ENCODE measurements at places on chromosomes 12 and 14.

DNA sequence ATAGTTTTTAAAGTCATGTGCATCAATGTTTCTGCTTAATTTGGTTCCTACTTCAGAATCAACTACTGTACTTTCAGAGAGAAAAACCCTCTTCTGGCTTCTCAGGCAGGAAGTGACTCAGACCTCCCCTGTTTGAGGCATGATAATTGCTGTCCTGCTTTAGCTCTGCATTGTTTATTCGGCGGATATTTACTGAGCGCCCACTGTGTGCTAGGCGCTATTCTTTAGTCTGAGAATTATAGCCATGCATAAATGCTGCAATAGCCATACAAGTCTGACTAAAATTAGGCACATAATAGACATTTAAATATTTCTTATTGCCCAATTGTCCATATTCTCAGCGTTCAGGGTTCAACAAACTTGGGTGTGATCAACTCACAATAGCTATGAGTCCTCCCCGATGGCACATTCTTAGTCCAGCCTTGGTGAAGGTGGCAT, 6.1 kb upstream of the AMIGO2 start:
- DNase-seq = peak; percentile 69
- H3K36me3 ChIP-seq = no peaks in the 10 kb centered on the region
- H3K27me3 ChIP-seq = no peaks in the 10 kb centered on the region
- peaks cover 76% of the 10 kb centered on the region for H3K4me1 ChIP-seq

DNA sequence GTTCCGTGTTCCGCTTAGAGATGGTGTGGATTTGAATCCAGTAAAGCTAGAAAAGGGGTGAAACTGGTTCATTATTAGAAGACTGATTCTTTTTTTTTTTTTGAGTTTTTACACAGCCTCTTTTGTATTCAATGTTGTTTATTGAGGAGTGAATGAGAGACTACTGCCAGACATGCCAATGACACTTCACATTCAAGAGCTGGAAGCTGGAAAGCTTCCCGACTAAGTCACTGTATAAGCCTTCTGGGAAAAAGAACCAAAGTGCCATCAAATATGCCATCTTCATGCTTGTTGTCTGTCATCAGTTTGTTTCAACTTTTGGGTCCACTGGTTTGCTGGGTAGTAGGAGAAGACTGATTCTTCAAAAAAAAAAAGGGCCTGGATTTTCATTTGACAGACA, 164.8 kb downstream of the ATP23 start:
- DNase-seq = no peak
- no peak overlapping the region for H3K4me3 ChIP-seq
- no peaks in the 10 kb centered on the region for H3K4me1 ChIP-seq

GRCh38 chr14:103078860-103079587, 5.0 kb upstream of the LBHD2 start:
- no peak for DNase-seq
- H3K36me3 ChIP-seq = no peaks in the 10 kb centered on the region
- H3K27ac ChIP-seq = no peak overlapping the region

DNA sequence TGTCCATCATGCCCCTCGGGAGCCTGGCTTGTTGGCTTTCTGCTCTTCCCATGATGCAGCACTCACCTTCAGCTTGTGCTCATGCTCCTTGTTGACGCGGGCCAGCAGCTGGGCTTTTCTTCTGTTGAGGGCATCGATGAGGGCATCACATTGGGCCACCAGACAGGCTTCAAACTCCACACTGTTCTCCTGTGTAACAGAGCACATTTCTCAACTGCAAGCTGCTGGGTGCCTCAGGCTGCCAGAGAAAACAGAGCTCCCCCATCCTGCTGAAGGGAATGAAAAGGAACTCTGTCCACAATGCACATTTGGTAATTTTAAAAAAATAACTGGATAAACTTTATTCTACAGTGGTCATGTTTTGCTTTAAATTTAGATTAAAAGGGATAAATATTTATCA, 72.1 kb downstream of the TRIM9 start:
- H3K27ac ChIP-seq = no peak overlapping the region
- no peak overlapping the region for H3K4me3 ChIP-seq
- no peaks in the 10 kb centered on the region for H3K27me3 ChIP-seq
- peaks cover 12% of the 10 kb centered on the region for H3K4me1 ChIP-seq
- no peaks in the 10 kb centered on the region for H3K36me3 ChIP-seq

DNA sequence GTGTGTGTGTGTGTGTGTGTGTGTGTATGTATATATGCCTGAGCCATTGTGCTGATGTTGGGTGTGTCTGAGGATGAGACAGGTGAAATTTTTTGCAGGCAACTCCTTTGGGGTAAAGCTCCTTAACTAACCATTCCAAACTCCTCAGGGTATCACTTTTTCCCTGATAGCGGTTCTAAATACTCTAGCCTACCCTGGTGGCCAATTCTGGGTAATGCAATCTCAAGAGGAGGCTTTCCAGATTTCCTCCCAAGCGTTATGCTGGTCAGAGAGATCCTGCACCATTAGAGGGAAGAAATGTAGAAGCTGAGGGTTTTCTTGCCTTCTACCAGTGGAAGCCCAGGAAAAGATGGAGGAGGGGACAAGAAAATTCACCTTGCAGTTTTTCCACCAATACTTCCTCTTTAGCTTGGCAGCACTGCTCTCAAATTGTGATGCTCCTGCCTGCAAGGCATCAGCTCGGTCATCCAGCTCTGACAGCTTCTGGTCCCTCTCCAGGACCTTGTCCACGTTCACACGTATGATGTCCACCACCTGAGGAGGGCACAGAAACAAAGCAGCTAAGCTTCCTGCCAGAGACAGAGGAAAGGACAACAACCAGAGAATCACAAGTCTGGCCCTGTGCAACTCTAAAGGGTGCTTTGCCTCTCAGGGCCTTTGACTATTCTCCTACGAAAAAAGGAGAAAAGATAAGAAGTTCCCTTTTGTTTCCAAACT, 4.9 kb downstream of the VAMP1 start:
- H3K36me3 ChIP-seq = peaks cover 15% of the 10 kb centered on the region
- H3K27ac ChIP-seq = no peak overlapping the region
- H3K4me3 ChIP-seq = no peak overlapping the region

- no peaks in the 10 kb centered on the region for H3K36me3 ChIP-seq
- no peaks in the 10 kb centered on the region for H3K4me1 ChIP-seq
- H3K27me3 ChIP-seq = peaks cover 8% of the 10 kb centered on the region
- H3K4me3 ChIP-seq = no peak overlapping the region
- H3K27ac ChIP-seq = no peak overlapping the region
- DNase-seq = no peak
Measured at GRCh38 chr14:101501341-101501740, 60.0 kb upstream of the DIO3 start.

- H3K4me3 ChIP-seq = no peak overlapping the region
- H3K4me1 ChIP-seq = peaks cover 61% of the 10 kb centered on the region
- peak; percentile 85 for DNase-seq
- peak overlapping the region; percentile 78 for H3K27ac ChIP-seq
- H3K27me3 ChIP-seq = no peaks in the 10 kb centered on the region
- H3K36me3 ChIP-seq = no peaks in the 10 kb centered on the region
Measured at GRCh38 chr12:68267892-68268396, 14.5 kb upstream of the IL22 start.

DNA sequence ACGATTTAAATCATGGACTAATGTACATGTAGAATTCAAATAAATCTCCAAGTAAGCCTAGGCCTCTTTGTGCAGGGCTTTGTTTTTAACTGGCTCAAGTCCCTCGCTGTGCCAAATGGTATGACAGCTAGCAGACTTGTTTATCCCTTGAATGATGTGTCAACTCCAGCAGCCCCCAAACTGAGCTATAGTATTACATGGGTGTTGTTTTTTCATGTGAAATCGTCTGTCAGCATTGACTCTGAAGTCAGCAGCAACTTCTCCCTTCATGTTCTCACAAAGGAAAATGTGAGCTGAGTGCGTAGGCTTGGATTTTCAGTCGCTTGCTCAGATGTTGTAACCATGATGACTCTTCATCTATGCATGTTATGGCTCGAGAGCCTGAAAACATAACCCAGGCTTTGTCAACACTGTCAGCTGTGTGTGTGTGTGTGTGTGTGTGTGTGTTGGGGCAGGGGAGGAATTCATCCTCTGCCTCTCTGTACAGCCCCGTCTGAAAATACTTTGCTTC, 73.3 kb downstream of the PTHLH start:
- DNase-seq = peak; percentile 97
- peaks cover 29% of the 10 kb centered on the region for H3K4me1 ChIP-seq
- H3K27ac ChIP-seq = peak overlapping the region; percentile 97
- no peaks in the 10 kb centered on the region for H3K36me3 ChIP-seq

All from GM23248 (cell line).